Jurkat, Clone E6-1 (cell line): ENCODE measurements at places on chromosomes 6 and 20.

DNA sequence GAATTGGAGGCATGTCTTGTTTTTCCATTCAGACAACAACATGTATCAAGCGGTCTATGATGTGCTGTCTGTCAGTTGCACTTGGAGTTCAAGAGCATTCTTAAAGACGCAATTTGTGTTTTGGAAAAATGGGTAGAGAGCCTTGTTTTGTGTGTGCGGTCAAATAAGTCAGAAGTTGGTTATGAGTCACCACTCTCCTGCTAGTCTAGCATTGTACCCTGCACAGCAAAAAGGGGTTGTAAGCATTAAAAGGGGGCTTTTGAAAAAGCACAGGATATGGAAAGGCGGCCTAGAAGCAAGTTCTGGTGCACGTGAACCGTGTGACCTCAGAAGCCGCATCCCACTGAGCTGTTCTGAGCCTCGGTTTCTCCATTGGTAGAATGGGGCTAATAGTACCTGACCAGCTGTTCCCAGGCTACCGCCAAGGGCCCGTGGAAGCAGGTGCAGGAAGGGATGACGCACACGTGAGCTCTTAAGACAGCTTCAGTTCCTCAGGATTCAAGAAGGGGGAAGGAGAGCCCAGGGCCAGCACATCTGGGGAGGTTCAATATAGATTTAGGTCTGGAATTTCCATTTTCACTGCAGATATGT lies 61.6 kb upstream of the SNX9 start:
- DNase-seq, result no peak

- DNase-seq, result no peak
Measured at GRCh38 chr6:169165561-169166300, 87.9 kb downstream of the THBS2 start.

- peak; percentile 4 for DNase-seq
Measured at GRCh38 chr20:43102394-43102793, 87.3 kb downstream of the PTPRT start.

DNA sequence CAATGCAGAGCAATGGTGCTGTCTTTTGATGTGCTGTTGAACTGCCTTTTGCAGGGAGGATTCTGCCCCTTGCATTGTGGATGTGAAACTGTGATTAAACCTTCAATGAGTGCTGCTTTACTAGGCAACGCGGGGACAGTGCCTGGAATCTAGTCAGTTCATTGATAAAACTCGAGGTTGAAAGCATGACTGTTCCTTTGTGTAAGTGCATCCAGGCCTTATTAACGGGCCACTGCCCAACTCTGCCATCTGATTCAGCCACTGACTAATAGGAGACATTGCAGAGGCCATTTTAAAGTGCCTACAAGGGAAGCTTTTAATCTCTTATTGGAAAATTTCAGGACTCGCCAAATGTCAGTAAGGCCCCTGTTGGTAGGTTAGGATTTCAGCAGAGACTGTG lies 49.3 kb downstream of the SLC35F1 start:
- DNase-seq, result no peak

GRCh38 chr6:169807699-169808607 lies 56.5 kb downstream of the ERMARD start:
- no peak for DNase-seq

- DNase-seq, result peak; percentile 64
Measured at GRCh38 chr6:139250296-139251044, 41.3 kb downstream of the TXLNB start.

- DNase-seq, result no peak
Measured at GRCh38 chr6:80767808-80768207, 661.3 kb downstream of the BCKDHB start.

GRCh38 chr6:84836366-84836765 lies 72.0 kb upstream of the TBX18 start:
- no peak for DNase-seq

- no peak for DNase-seq
Measured at GRCh38 chr6:38283734-38284362, 355.9 kb downstream of the BTBD9 start.

- no peak for DNase-seq
Measured at GRCh38 chr6:134950482-134950881, 581 bp upstream of the ALDH8A1 start.

GRCh38 chr20:5504061-5504739 lies 187.4 kb upstream of the PROKR2 start:
- no peak for DNase-seq

GRCh38 chr20:19692685-19693119 lies 65.4 kb upstream of the RIN2 start:
- DNase-seq, result peak; percentile 9

DNA sequence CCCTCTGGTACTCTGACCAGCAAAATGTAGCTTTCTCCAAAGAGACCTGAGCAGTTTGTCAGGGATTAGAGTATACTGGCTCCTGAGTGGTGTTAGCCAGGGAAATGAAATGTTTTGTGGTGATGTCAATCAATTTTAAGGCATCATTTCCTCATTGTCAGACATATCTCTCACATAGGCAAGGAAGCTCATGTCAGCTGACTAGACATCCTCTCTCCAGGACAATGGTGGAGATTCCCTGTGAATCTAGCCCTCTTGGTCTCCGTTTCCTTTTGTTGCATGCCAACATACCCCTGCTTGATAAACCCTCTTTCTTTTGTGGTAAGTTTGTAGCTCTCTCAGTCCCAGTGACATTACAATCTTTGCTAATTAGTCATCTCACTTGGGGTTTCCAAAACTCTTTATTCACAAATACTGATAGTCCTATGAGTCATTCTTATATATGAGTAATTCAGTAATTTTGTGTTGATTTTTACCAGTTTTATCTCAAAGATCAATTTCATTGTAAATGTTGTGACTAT lies 135.6 kb upstream of the PTPRK start:
- DNase-seq, result no peak

GRCh38 chr20:18005990-18006364 lies 37.2 kb downstream of the MGME1 start:
- DNase-seq, result no peak

DNA sequence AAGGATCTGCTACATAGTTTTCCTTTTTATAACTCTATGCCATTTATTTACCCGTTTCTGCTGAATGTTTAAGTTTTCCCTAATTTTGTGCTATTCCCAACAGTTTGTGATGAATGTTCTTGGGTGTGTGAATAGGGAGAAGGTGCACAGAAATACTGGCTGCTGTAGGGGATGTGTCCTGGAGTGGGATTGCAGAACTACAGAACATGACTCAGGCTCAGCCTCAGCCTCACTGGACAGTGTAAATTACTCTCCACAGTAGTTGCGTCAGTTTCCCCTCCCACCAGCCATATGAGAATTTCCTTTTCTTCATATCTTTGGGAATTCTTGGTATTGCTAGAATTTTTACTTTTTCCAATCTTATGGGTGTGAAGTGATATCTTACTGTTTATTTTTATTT lies 57.0 kb downstream of the SLX4IP start:
- no peak for DNase-seq

DNA sequence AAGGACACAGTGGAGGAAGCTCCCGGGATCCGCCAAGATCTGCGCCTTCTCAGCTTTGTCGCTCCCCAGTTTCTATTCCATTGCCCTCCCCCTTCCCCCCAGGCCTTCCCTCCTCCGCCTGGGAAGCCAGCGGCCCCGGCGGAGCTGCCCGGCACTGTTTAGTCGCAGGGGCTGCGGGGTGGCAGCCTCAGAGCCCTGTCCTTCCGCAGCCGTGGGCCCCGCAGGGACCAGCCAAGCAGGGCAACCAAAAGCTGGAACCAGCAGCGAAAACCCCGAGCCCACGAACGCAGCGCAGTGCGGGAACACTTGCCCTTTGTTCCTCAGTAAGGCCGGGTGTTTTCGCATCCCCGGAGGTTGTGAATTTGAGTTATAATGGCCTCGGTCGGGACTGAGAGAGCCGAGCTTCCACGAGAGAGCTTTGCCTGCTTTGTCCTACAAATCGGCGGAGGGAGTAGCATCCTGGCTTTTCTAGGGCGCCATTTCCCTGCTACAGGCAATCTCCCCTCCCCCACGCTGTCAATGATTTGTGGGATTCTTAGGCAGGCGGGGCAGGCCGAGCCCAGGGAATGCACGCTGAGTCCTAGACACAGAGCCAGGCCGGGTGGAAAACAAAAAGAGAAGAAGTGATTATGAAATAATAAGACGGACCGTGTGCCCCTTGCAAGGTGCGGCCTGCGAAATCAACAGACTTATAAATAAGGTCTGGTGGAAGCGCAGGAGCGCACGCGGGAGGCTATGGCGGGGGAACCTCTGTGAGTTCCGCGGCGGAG lies 4.0 kb upstream of the TUBB2B start:
- no peak for DNase-seq

- no peak for DNase-seq
Measured at GRCh38 chr6:149027484-149027883, 280.7 kb downstream of the UST start.

- DNase-seq, result no peak
Measured at GRCh38 chr6:26318459-26319404, 46.3 kb upstream of the BTN3A2 start.

DNA sequence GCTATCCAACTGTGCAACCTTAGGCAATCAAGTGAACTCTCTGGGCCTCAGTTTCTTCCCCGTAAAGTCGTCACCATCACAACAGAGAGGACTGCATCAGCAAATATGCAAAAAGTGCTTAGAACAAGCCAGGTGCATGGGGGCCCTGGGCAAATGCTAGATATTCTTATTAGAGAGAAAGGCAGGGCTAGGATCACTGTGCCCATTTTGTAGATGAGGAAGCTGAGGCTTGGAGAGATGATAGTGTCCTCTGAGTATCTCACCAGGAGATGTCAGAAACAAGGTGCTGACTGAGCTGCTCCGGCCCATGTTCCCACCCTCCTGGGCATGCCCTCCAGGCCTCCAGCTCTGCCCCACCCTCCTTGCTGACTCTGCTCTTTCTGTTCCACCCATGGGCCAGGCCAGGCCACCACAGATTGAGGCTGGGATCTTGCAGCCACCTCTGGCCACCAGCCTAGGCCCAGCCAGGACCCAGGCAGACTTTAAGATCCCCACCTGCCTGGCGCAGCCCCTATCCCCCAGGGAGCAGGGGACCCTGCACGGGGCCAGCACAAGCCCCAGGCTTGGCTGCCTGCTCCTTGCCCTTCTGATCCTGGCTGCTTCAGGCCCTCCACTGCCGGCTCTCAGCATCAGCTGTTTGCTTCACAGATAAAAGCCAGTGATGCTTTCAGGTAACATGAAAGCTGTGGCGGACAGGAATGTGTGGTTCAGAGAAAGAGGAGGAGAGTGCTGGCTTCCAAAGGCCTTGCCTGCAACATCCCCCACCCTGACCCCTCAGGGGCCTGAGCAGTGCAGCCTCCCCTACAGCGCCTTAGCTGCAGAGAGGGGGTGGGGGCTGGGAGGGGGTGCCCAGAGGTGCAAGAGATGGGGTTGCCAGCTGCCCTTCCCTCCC lies 47.6 kb downstream of the GRM4 start:
- DNase-seq, result no peak

- no peak for DNase-seq
Measured at GRCh38 chr6:49958180-49958579, 5.8 kb downstream of the DEFB114 start.

DNA sequence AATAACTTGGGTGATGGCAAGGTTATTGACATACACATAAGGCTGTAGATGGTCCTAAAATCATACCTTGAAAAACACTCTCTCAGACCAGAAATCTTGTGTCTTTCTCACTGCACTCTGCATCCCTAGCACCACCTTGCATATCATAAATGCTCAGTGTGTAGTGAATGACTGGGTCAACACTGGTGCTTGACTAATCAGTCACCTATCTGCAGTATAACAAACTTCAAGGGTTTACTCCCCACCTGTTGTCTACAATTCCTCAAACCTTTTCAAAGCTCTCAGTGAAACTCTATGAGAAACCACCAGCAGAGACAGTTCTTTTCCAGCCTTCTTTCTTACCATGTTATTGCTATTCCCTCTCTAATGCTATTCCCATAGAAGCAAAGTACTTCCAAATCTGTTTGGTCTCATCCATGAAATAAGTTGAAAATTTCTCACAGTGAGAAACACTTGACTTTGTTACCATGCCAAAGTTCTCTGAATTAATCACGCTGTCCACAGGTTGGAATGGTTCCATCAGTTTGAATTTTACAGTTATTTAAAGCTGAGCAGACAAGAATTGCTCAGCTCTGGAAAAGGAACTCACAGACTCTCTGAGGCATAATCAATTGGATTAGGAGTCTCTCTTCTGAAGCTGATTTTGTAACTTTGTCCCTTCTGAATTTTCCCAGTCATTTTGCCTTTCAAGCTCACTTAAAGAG lies 104.8 kb upstream of the EYA4 start:
- no peak for DNase-seq

GRCh38 chr6:150347845-150348244 lies 21.0 kb upstream of the IYD start:
- no peak for DNase-seq

- DNase-seq, result no peak
Measured at GRCh38 chr6:75154973-75155372, 50.9 kb downstream of the COL12A1 start.

DNA sequence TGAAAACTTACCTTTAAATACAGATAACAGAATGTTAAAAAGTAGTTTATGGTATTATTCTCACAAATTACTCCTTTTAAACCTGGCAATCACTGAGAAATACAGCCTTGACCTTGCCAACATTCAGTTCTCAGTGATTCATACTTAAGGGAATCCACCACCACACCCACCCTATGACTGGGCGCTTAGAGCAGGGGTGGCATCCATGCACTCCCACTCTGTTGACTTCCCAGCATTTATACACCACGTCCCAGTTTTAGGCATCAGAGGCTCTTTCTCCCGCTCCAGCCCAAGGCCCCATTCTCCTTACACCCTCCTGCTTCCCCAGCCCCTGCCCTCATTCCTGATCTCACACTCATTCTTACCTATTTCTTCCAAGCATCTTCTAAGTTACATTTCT lies 16.3 kb downstream of the TRAF3IP2 start:
- no peak for DNase-seq

GRCh38 chr6:10315658-10316372 lies 99.1 kb downstream of the TFAP2A start:
- no peak for DNase-seq

GRCh38 chr6:113184291-113184690 lies 672.9 kb upstream of the MARCKS start:
- no peak for DNase-seq

DNA sequence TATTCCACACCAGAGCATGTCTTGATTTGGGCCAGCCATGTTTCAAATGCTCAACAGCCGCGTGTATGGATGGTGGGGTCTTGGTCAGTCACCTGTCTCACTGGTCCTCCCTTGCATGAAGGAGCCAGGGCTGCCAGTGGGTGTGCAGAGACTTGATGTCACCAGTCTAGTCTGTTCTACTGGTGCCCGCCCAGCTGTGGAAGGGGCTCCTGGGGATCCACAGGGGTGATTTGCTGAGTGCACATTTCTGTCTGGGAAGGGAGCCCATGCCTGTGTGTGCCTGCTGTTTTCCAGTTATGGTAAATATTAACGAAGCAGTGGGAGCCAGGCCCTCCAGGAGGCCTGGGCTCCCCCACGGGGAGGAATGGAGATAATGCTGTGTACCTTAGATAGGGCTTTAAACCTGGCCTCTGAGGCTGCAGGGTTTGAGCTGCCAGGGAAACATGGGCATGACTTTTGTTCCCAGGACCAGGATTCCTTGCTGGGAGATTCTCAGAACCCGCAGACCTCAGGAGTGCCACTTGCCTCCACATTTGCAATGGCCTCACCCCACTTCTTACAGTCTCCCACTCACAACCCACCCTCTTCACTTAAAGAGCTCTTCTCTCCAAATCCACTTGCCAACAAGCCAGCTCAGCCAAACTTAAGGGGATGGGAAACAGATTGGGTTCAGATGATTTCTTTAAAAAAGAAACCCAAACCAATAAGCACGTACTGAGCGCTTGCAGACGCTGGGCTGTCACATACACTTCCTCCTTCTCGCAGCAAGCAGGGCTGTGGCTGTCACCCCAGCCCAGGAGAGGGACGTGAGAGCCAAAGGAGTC lies 54.1 kb downstream of the VEGFA start:
- no peak for DNase-seq

GRCh38 chr20:49608752-49609670 lies 41.1 kb upstream of the PTGIS start:
- DNase-seq, result peak; percentile 39

- no peak for DNase-seq
Measured at GRCh38 chr6:111653979-111654378, 48.3 kb upstream of the TRAF3IP2 start.
